ENCODE measurements at places on chromosomes 1 and 21.
A peak's percentile ranks its signal among the peaks of the same experiment; 100 is the strongest.

DNA sequence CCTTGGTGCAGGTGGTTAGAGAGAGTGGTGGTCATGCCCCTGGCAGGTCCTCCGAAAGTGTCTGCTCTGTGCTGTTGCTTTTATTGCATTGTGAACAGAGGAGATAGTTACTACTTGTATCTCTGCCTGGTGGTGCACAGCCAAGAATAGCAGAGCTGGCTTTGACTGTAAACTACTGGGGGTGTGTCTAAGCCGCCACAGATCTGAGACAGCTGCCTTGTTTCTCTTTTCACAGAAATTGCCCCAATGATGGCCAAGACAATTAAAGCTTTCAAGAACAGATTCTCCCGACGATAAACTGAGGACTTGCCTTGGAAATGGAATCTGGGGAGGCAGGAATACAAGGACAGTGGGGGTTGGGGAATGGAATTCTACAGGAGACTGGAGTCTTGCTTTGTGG, 16.0 kb downstream of the ELOA start:
- DNase-seq = no peak

- no peak for DNase-seq
Measured at GRCh38 chr1:17198476-17199258, 6.3 kb upstream of the PADI1 start.

DNA sequence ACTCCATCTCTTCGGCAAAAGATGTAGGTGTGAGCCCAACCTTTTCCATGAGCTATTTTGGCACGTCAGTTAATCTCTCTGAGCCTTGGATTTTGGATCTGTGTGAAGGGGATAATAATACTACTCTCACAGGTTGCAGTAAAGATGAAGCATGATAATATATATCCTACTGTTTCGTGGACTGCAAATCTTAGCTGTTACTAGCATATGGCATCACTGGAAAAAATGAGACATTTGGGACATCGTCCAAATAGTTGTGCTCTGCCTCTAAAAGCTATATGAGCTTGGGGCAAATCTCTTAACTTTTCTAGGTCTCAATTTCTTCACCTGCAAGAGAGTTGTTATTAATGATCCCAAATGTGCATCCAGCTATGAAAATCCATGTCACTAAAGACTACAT, 147.4 kb upstream of the ZRANB2 start:
- DNase-seq = no peak

GRCh38 chr1:53061859-53062707, at the start of gene PODN:
Gene PODN, plus strand, starts transcription at chr1:53062213. Its CDS starts 7,643 bp downstream, at chr1:53069856.
- peak; percentile 2 for DNase-seq

GRCh38 chr1:247440001-247440620, 17.8 kb downstream of the OR2B11 start:
- DNase-seq = peak; percentile 69

DNA sequence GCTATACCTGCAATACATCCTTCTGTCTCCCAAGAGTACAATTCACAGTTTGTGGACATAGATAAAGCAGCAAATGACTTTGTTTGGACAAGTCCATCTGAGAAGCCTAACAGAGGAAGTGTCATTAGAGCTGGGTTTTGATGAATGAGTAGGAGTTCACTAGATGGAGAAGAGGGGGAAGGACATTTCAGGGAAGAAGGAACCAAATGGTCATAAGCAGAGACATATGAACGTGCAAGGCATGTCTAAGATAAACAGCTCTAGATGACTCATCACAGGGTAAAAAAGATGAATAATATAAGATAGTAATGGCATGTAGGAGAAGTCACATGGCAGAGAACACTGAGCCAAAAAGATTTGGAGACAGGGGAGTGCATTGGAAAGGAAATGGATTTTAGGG, 54.5 kb downstream of the HMGB4 start:
- DNase-seq = no peak

GRCh38 chr1:166902279-166902678, 26.2 kb upstream of the TADA1 start:
- DNase-seq = peak; percentile 28

GRCh38 chr21:36322083-36322424, 2.1 kb downstream of the MORC3 start:
- DNase-seq = no peak

DNA sequence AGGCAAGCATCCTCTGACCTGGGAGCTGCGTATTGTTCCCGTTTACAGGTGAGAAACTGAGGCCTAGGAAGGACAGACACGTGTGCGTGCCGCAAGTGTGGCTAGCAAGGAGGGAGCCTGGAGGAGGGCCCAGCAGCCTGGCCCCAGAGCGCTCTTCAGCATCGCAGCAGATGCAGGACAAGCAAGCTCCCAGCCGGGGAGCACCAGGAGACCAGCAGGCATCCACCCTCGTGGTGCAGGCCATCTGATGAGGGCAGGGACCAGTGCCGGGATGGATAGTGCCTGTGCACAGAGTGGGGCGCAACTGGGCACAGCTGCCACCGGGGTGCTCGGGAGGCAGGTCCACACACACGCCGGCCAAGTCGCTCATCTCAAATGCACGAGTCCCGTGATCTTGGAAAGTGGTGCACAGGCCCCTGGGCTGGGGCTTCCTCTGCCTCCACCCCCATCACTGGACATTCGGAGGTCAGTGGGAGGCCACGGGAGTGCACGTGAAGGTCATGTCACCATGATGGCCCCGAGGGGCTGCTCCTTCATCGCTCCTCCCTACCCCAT, 55.1 kb downstream of the COL18A1 start:
- DNase-seq = no peak

DNA sequence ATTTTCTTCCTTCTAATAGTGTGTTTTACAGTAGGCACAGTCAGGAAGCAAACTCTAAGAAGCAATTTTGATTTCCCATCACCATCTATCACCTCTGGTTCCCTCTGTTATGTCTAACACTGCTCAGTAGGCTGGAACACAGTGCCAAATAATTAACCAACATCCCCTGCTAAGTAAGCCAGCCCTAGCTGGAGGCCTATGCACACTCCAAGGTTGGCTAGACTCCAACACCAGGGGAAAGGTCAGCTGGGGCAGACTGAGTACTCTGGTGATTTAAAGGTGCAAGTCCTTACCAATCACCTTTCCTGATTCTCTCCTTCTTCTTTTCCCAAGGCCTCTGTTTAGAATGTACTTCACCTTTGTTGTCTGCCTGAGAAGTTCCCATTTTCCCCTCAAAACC, 46.5 kb upstream of the BEND5 start:
- DNase-seq = no peak

GRCh38 chr1:76593618-76594017, 273.7 kb upstream of the ST6GALNAC5 start:
- DNase-seq = no peak

Measured in CD4-positive, alpha-beta T cell treated with Interleukin-1 beta for 1 hour (primary cell).